ENCODE measurements at places on chromosomes 11 and 22.

DNA sequence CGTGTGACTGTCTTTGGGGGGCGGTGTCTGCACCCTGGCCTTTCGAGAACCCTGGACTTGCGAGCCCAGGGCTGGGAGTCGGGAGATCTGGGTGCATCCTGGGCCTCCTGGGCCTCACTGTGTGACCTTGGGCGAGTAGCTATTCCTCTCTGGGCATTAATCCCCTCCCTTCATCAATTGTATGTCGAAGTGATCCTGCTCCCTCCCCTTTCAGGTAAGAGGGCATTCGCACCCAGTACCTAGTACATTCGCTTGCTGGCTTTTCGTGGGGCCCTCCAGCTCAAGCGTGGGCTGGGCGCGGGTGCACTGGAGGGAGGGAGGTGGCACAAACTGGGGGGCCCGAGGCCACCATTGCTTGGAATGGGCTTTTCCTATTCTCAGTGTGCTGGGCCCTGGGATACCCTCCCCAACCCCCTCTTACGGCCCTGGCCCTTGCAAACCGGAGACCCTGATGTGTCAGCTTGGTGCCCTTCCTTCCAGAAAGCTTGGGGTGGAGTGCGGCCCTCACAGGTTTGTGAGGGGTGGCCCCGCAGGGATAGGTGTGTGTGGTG, 530 bp downstream of the USP35 start:
- DNase-seq: no peak

- DNase-seq: no peak
Measured at GRCh38 chr22:38270091-38270992, 2.5 kb downstream of the TMEM184B start.

DNA sequence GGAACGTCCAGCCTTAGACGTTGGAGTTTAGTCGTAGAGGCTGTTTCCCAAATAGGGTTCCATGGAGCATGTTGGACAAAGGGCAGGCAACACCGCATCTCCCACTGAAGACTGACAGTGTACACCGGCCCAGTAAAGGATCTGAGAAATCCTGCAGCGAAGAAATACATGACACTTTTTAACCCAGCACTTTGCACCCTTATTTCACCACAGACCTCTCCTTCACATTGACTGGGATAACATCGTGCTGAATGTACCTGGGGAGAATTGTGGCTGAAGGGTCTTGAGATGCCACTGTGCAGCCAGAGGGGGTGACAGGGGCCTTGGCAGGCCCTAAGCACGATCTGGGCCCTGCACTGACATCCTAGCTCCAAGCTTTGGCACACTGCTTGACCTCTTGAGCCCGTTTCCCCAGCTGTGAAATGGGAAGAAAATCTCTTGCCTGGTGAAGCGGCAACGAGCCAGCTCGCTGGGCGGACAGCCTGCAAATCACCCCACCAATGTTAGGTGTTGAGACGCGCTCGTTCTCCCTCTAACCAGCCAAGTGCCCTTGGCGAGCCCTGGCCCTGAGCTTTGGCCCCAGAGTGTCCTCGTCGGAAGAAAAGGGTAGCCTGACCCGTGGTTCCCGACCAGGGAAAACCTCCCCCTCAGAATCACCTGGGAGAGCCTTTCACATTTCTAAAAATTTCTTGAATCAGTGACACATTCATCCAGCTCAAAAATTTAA, 13.4 kb downstream of the CD5 start:
- no peak for DNase-seq

DNA sequence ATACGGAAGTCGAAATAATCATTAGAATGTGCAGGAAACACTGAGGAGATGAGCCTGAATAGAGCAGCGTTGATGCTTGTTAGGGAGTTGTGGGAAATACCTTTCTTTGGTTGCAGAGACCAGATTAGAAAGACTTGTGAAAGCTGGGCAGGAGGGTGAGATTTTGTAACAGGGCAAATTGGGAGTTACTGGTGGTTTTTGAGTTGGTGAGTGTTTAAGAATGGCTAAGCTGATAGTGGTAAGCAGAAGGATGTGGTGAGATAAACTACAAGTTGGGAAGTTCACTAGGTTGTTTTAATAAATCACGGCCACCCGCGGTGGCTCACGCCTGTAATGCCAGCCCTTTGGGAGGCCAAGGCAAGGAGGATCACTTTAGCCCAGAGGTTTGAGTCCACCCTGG, 34.4 kb downstream of the MCAM start:
- DNase-seq: no peak

GRCh38 chr11:133598906-133599305, 66.6 kb upstream of the OPCML start:
- DNase-seq: no peak

GRCh38 chr11:69837791-69838190, 18.6 kb upstream of the FGF3 start:
- DNase-seq: no peak

- DNase-seq: no peak
Measured at GRCh38 chr11:64445651-64446050, 86.7 kb downstream of the RPS6KA4 start.

- DNase-seq: no peak
Measured at GRCh38 chr11:114307524-114308203, 11.5 kb downstream of the NNMT start.

DNA sequence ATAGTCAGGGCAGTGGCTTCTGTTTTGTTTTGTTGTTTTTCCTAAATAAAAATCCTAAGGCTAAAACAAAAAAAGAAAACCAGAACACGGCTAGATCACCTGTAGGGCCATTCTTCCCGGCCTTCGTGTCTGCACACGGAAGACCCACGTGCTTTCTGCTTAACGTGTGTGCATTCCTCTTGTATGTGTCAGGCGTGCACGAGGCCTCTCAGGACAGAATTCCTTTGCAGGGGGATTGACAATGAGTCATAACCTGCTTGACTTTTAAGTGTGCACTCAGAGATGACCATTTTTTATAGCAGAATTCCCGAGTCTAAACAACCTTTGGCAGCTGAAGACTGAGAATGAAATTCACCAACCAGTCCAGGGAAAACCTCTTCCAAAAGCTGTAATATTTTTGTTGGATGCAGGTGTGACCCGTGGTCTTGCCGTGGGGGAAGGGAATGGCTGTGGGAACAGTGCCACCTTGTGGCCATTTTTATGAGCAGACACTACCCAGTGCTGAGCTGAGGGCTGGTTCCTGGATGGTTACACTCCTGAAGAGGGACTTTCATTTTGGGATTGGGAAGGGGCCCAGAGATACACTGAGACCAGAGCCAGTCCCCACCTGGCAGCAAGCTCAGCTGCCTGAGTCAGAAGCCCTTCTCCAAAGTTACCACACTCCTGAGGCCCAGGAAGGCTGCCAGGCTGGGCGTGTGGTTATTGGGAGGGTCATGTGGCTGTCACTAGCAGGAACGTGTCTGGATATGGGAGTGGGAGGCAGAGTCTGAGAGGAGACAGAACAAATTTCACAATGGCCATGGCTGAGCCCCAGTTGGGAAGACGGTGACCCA, 35.7 kb upstream of the DKK3 start:
- DNase-seq: peak; percentile 74

- DNase-seq: no peak
Measured at GRCh38 chr11:124729571-124729970, 10.2 kb upstream of the NRGN start.

DNA sequence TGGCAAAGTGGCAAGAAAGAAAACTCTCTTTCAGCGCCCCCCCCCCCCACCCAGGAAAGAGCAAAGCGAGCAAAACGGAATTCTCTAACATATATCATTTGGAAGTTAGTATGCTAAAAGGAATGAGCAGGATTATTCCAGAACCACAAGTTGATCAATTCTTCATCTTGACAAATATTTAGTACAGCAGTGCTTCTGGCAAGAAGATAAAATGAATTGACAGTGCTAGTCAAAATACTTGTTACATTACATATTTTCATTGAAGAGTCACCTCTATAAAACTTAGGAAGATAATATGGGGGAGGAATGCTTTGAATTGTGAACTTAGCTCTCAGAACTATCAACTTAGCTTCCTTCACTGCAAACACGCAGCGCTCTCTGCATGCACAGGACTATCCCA, 377.4 kb downstream of the DYNC2H1 start:
- no peak for DNase-seq

DNA sequence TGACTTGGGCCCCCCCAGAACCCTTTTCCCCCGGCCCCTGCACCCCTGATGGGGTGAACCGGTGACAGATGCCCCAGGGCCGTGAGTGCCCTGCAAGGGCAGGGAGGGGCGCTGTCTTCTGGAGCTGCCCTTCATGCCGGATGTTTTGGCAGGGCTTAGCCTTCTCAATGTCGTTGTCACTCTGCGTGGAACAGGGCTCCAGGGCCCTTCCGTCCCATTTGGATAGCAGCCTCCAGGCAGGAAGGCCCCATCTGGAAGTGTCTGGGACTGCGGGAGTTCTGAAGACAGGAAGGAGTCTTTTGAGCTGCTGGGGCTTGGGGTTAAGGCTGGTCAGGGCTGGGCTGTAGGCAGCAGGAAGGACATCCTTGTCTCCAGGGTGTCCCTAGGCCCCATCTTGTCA, 4.6 kb downstream of the FRMD8 start:
- DNase-seq: no peak

GRCh38 chr11:132972565-132972964, 559.7 kb downstream of the OPCML start:
- DNase-seq: no peak

GRCh38 chr11:107858217-107859070, at the start of gene SLC35F2:
SLC35F2 (minus strand) TSS chr11:107858787; CDS start chr11:107858767, 20 bp downstream.
- DNase-seq: no peak

- DNase-seq: no peak
Measured at GRCh38 chr11:108616549-108616948, 23.0 kb upstream of the EXPH5 start.

DNA sequence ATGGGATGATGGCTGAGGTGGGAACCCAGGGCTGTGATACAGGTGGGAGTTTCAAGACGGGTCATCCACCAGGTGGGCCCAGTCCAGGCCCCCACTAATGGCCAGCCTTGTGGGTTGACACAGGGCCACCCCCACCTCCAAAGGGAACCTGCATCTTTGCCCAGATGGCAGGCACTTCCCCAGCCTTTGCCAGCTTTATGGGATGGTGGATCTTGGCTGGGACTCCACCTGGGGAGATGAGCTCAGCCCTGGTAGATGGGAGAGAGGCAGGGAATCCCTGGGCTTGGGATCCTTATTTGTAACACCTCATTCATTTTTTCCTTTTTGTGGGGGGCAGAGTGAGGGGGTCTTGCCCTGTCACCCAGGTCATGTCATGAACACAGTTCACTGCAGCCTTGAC, 33.4 kb downstream of the CD82 start:
- no peak for DNase-seq

DNA sequence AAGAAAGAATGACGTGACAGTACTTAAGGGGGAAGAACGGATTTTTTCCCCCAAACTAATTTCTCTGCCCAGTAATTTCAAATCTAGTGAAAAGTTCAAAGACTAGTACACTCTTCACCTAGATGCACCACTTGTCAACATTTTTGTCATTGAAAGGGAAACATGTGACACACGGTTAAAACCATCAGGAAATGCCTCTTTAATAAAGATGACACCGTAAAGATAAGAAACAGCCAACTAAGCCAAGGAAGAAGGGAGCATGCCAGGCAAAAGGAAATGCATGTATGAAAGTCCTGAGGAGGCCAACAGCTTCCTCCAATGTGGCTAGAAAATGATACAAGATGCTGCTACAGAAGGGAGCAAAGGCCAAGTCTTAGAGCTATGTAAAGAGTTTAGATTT, 49.4 kb downstream of the RSF1 start:
- DNase-seq: no peak

DNA sequence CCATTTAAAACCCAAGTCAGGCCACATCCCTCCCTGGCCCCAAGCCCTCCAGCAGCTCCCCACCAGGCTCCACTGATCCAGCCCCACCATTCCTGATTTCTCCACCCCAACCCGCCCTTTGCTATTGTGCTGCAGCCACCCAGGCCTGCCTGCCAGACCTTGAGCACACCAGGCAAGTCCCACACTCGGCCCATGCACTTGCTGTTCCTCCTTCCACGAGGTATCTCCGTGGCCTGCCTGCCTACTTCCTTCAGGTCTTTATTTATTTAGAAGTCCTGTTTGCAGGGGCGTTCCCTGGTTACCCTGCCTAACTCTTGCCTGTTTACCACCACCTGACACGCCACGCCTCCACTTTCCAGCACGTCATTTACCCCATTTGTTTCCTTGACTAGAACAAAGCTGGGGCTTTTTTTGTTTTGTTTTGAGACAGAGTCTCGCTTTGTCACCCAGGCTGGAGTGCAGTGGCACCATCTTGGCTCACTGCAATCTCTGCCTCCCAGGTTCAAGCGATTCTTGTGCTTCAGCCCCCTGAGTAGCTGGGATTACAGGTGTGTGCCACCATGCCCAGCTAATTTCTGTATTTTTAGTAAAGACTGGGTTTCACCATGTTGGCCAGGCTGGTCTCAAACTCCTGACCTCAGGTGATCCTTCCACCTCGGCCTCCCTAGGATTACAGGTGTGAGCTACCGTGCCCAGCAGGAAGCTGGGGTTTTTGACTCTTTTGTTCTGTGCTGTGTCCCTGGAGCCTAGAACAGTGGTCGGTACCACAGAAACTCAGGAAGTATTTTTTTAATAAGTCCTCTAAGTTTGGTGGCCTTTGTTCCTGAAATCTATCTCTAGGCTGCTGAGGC, 6.7 kb downstream of the CENPM start:
- DNase-seq: no peak

GRCh38 chr11:12354750-12355545, 22.4 kb upstream of the PARVA start:
- no peak for DNase-seq

GRCh38 chr11:11605181-11605580, 16.6 kb downstream of the GALNT18 start:
- DNase-seq: no peak

DNA sequence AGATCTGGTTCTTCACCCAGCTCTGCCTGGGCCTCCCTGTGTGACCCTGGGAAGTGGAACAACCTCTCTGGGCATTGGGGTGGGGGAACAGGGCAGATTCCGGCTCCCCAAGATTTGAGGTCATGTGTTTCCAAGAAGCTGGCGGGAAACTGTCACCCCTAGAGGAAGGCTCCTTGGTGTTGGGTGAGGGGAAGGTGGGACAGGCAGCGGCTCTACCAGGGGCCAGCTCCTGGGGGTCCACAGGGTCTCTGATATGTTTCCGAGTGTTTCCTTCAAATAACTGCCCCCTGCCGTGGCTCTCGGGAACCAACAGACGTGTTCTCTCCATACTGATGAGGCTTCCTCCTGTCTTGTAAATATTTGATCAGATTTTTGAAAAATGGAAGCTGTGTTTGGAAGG, 78.5 kb downstream of the MPPED1 start:
- no peak for DNase-seq

- no peak for DNase-seq
Measured at GRCh38 chr11:108177570-108177969, 44.9 kb downstream of the NPAT start.

- no peak for DNase-seq
Measured at GRCh38 chr22:46560696-46561295, 23.4 kb upstream of the CELSR1 start.

GRCh38 chr11:69240332-69241074, 53.5 kb upstream of the MYEOV start:
- DNase-seq: no peak

Measured in hematopoietic multipotent progenitor cell treated with erythropoietin and hydrocortisone succinate and interleukin-3 and kit ligand, for 15 days (in vitro differentiated cells).